CD4-positive, alpha-beta T cell treated with Interleukin-15 for 4 hours (primary cell): ENCODE measurements at places on chromosomes 3 and 15.

DNA sequence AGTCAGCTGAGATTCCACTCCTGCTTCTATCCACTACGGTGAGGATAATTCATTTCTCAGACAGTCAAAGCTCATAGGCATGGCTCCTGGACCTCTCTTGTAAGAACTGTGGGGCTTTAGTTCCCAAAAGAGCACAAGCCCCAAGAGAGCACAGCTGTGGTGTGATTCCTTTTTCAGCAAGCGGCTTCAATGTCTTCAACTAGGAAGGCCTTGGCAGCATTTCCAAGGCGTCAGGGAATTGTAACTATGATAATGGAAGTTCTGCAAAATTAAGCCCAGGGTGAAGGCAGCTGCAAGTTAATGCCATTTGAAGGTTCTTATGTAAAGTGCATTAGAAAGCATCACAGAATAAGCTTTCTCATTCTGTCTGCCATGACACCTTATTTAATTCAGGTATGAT, 657.1 kb downstream of the GRM7 start:
- no peak for DNase-seq

- DNase-seq = peak; percentile 70
Measured at GRCh38 chr3:183385698-183386613, 42.5 kb downstream of the MCF2L2 start.

DNA sequence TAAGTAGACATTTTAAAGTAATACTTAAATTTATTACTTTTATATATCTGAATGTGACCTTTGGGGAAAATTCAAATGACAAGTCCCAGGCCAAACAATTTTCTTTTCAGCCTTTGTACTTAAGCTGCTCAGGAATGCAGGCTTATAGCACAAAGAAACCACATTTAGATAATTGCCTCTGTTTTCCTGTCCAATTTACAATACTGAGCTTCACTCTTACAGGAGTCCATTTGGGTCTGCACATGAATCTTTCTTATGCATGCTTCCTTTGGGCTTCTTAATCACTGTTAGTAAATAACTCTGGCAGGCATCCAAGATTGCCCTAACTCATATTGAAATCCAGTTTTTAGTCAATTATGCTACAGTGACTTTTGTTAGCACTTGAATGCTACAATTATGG, 459.4 kb upstream of the TGFBR2 start:
- no peak for DNase-seq

DNA sequence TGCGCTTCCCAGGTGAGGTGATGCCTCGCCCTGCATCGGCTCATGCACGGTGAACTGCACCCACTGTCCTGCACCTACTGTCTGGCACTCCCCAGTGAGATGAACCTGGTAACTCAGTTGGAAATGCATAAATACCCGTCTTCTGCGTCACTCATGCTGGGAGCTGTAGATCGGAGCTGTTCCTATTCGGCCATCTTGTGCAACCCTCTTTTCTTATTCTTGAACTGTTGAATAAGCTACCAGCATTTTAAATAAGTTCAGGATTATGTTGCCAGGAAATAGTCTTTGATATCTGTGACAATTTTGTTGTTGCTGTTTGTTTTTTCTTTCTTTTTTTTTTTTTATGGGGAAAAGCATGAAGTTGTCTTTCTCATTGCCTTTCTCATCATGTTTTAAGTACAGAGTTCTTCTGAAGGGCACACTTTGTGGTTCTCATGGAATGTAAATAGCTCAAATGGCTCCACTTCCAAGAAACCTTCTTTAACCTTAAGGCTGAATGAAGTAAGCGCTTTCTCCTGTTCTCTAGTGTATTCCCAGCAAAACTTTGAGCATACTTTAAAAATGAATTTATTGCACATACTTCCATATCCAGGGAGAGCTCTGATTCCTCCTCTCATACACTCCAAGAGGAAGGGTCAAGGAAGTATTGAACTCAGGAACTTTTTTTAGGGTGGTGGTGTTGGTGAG, 468.0 kb upstream of the TBL1XR1 start:
- no peak for DNase-seq

DNA sequence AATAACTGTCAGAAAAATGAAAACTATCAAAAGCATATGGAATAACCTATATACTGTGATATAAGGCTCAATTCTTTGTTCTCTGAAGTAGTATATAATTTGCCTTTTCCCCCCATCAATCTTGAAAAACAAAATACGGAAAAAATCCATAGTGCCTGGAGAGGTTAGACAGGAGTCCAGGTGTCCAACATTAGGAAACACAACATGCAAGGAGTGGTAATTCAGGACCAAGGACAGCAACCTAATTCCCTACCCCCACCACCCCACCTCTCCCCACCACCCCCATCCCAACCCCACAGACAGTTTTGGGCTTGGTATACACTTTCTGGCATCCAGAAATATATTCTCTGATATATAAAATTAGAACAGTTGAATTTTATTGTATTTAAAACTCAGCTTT, 55.1 kb upstream of the SLC25A26 start:
- no peak for DNase-seq

DNA sequence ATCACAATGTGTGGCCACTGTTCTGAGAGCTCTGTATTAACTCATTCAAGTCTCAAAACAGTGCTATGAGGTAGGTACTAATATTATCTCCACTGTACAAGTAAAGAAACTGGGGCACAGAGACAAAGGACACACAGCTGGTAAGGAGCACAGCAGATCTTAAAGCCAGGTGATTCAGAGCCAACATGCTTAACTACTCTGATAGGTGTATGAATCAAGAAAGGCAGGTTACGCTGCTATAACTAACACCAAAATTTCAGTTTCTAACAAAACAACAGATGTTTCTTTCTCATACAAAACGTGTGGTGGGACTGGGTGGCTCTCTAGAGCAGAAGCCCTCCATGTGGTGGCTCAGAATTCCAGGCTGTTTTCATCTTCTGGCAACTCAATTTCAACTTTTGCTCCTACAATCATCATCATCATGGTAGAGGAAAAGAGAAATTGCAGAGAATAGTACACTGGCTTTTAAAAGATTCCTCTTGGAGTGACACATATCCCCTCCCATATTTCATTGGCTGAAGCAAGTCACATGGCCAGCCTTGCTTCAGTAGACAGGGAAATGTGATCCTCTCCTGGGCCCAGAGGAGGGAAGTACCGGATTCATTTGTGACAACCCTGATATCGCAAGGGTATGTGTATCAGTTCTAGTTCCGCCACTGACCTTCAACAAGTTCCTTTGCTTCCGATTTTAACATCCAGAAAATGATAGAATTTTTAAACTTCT, 126.2 kb upstream of the PTX3 start:
- DNase-seq = no peak

- DNase-seq = no peak
Measured at GRCh38 chr3:195385526-195385925, 57.3 kb downstream of the ACAP2 start.
